DMS79 treated with DMSO at 0.1 percent for 48 hours (cell line): ENCODE measurements at places on chromosomes 6 and 20.
A peak's percentile ranks its signal among the peaks of the same experiment; 100 is the strongest.

DNA sequence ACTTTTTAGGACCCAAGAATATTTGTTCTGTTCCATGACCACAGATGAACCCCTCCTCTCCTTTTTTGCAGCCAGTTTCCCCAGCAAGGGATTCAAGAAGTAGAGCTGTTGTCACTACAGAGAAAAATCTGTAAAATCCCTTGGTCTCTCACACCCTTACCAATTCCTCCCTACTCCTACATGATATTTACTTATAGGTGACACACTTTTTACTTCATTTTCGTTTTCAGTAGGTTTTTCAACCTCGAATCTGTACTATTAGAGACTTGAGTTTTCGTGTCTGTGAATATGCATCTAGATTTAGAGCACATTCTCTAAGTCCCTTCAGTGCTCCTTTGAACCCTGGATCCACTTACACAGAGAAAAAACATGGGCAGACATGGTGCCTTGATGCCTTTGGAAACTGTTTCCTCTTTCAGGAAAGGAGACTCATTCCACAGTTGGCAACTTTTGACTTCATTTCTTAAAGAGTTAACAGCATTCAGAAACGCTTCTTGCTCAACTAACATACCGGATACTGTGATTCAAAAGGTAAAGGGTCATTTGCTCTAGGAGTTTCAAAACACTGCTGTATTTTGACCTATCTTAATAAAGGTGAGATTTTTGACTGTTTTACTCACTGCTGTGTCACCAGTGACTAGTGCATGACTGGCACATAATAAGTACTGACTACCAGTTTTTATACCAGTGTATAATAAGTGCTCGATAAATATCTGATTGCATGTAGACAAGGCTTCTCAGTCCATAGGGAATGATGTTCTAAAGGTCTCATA, 50.6 kb downstream of the LAMA4 start:
- DNase-seq: no peak

DNA sequence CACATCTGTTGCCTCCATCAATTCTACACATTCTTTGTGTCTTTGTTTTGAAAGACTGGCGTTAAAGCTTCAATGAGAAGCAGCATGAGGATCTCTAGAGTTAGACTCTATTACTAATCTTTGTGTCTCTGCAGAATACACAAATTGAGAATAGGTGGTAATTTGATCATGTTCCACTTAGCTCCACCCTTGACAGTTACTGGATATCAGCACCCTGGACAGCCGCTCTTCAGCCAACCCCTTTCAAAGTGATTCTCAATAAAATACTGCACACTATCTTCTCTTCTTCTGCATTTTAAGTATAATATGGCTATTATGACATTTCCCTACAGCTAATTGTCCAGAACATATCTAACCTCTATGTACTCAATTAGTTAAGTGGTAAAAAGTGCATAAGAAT, 54.3 kb upstream of the CNR1 start:
- DNase-seq: no peak

DNA sequence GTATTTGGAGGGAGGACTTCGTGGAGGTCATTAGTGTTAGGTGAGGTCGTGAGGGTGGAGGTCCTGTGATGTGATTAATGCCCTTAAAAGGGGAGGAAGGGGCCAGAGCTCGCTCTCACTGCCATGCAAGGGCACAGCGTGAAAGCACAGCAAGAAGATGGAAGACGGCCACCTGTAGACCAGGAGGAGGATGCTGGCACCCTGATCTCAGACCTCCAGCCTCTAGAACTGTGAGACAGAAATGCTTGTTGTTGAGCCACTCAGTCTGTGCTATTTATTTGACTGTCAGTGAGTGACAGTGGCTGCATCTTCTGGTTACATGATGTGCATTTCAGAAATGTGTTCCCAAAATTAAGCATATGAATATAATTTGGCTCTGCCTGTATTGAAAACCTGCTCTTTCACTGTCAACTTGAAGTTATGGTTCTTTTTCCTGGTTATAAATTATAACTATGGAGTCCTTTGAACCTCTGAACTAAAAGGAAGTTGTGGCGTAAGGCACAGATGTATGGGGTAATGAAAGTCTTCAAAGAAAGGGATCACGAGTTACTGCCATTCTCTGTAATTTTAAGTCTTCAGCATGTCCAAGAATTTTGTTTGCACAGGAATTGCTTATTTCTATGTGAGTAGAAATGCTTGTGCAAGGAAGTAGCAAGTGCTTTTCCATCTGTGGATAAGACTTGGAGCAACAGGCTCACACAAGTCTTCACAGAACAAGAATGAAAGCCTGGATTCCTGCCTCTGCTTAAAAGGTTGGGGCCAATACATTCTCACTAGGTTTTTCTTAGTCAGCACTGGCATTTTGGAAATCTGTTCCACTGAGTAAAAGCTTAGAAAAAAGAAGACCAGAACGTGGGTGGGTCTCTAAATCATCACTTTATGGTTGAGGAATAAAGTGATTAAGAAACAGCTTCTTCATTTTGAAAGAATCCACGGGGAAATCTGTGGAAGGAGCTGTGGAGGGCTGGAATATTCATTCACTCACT, 10.3 kb downstream of the PPP1R14C start:
- no peak for DNase-seq

DNA sequence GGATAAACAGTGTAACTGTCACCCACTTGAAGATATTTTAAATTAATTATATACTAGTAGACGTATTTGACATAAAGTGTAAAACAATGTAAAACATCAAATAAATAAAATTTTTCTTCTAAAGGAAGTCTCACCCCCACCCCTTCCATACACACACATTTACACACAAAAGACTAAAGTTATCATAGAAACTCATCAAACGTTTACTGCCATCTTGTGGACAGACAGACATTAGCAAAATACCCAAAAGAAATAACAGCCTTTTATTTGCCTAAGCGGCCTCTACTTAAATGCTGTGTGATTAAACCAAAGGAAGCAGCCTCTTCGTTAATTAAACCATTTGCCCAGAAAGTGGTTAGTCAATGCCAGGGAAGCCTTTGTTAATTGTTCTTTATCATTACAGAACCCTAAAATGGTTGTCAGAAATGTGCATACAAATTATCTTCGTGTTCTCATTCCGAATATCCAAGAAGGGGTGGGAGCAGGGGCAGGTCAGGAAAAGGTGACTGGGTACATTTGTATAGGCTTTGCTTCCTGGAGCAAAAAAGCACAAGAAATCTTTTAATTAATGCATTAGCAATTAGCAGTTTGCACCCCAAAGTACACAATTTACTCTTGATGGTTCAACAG, 176.2 kb upstream of the SASH1 start:
- DNase-seq: peak; percentile 23

GRCh38 chr20:40741507-40742106, 52.6 kb upstream of the MAFB start:
- no peak for DNase-seq

DNA sequence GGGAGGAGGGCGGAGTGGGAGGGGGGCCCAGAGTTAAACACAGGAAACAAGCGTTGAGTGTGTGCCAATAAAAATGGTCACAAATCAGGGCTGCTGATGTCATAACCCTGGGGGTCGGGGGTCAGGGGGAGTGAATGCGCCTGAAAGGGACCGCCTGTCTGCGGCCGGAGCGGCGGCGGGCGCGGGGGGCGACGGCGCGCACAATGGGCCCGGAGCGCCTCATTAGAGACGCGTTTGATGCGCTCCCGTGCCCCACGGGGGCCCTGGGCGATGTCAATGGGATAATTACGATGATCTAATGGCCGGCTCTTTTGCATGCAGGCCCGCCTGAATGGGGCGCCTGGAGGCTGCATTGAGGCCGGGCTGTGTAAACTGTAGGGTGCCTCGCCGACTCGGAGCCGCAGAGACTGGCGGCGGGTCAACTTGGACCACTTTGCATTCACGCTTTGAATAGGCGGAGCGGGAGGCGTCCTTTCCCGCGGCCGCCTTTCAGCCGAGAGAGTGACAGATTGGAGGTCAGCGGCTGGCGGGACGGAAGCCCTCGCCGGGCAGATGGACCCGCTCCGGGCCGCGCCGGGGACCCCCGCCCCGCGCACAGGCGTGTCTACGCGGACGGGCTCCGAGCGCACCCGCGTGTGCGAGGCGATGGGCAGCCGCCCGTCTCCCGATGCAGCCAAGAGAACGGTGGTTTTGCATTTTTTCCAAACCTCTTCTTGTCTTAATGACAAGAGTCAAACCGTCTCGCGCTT, 296.1 kb downstream of the TFAP2C start:
- DNase-seq: peak; percentile 52
